ENCODE measurements at places on chromosomes 12 and 14.

GRCh38 chr12:102483466-102483865, 3.1 kb upstream of the IGF1 start:
- peak; percentile 40 for DNase-seq

- no peak for DNase-seq
Observed at GRCh38 chr14:100780646-100781355, 45.1 kb upstream of the MEG3 start.

GRCh38 chr12:46221255-46222128, 47.4 kb downstream of the SLC38A1 start:
- no peak for DNase-seq

DNA sequence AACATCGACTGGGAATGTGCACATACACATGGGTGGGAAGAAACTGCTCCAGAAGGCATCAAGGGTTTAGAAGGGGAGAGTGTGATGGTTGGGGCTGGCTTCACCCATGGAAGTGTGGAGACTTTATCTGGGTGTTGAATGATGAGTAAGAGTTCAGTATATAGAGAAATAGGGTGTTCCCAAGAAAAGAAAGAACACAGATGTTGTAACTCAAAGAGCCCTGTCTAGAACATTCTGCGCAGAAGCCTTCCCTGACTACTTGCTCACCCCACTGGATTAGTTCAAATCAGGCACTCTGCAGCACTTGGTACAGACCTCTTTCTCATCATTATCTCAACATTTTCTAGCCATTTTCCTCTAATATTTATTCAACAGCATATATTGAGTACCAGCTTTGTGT, 491.7 kb downstream of the SNAPC1 start:
- DNase-seq = no peak

Measured in stimulated activated naive B cell treated with anti-CD40 and anti-IgM and Interleukin-4, amounts not matched to agents 10 μg/mL and 1 μg/mL and 100 μg/mL, for 72 hours (primary cell).